CMK (cell line): ENCODE measurements at places on chromosomes 7 and 10.

GRCh38 chr10:88478256-88478655 lies 104.9 kb downstream of the RNLS start:
- no peak for DNase-seq

DNA sequence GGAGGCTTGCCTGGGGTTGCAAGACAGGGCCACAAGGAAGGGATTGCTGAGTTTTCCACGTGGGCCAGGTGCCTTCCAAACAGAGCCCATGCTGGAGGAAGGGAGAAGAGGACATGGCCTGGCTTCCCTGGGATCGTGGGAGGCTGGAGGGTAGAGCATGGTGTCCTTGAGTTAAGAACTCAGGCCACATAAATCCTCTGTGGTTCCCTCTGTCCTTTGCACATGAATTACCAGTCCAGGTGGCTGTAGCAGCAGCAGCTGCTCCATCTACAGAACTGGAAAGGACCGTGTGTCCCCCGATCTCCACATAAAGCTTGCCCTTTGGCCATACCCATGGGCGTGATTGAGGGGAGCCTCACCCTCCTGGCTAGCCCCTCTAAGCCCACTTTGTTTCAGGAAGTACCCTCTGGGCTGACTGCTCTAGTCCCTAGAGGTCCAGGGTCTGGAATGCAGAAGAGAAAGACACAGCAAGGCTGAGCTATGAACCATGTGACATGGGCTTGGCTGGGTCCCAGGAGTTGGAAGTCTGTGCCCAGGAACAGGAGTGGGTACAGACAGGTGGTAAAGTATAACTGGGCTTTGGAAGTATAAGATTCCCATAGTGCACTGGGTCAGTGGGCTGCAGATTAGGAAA lies 84.9 kb downstream of the C10orf105 start:
- no peak for DNase-seq

- DNase-seq = no peak
These were observed 39.5 kb downstream of the SNX10 start for GRCh38 chr7:26331113-26331512.

GRCh38 chr7:101021703-101022102 lies 1.8 kb downstream of the MUC17 start:
- DNase-seq = no peak

GRCh38 chr7:64628721-64629120 lies 37.2 kb upstream of the ZNF107 start:
- DNase-seq = no peak

DNA sequence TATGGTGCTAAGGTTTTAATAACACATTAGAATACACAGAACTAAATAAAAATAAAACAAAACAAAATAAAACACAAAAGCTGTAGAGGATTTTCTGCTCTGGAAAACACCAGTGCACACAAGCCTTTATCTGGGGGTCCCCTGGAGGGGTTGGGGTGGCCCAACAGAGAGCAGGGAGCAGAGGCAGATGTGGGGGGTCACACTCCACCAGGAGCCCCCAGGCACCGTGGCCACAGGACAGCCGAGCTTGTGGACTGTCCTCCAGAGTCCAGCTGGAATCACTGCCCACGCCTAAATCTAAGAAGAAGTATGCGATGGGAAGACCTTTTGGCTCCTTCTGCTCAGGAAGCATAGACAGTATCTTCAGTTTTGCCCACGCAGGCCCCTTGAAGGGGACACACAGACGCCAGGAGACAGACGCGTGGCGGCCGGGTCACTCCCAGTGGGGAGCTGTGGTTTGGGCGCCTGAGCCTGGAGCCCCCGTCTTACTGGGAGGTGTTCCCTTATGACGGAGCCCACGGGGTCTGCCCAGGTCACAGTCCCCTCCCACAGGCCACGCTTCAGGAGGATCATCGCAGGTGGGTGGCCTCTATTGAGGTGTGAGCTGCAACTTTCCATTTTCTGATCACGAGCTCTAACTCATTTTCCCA lies 595.0 kb downstream of the PTPRN2 start:
- no peak for DNase-seq

GRCh38 chr10:29725133-29725720 lies 90.5 kb upstream of the SVIL start:
- DNase-seq = peak; percentile 64

GRCh38 chr10:95356-96115 lies 39.7 kb upstream of the ZMYND11 start:
- no peak for DNase-seq
